ENCODE measurements at places on chromosomes 2 and 18.
A peak's percentile ranks its signal among the peaks of the same experiment; 100 is the strongest.

GRCh38 chr18:80143881-80144280 is 34.8 kb downstream of the ADNP2 start:
- no peak for DNase-seq

DNA sequence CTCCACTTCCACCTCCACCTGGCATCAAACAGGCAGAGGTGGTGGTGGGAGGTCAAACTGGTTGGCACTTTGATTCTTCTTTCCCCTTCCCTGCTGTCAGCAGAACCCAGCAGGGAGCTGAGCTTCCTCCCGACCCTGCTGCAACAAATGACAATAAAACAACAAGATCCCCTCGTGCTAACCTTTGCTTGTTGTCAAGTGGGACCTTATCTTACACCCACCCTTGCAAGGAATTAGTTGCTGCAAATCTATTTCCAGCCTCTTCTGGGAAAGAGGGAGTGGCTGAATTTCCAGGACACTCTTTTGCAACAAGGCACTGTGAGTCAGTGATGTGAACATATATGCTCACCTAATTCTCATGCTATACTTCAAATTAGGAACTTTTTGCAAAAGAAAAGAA is 655.1 kb downstream of the DSC3 start:
- DNase-seq, result no peak

- DNase-seq, result peak; percentile 19
Observed at GRCh38 chr18:2906704-2907549, 60.1 kb downstream of the EMILIN2 start.

DNA sequence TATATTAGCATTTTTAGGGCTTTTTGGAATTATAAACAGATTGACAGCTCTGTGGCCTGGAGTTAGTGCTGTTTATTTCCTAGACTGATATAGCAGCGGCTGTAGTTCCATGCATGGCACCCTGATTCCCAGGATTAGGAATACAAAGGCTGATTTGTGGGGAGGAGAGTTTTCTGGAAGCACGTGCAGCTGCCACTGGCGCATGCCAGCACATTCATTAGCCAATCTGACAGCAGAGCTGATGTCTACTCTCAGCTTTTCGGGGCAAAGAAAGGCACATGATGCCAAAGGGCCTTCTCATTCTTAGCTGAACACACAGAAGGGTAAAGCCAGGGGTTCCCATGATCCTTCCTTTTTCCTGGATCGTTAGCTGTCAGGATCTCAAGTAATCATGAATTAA is 45.7 kb upstream of the RAPH1 start:
- no peak for DNase-seq

DNA sequence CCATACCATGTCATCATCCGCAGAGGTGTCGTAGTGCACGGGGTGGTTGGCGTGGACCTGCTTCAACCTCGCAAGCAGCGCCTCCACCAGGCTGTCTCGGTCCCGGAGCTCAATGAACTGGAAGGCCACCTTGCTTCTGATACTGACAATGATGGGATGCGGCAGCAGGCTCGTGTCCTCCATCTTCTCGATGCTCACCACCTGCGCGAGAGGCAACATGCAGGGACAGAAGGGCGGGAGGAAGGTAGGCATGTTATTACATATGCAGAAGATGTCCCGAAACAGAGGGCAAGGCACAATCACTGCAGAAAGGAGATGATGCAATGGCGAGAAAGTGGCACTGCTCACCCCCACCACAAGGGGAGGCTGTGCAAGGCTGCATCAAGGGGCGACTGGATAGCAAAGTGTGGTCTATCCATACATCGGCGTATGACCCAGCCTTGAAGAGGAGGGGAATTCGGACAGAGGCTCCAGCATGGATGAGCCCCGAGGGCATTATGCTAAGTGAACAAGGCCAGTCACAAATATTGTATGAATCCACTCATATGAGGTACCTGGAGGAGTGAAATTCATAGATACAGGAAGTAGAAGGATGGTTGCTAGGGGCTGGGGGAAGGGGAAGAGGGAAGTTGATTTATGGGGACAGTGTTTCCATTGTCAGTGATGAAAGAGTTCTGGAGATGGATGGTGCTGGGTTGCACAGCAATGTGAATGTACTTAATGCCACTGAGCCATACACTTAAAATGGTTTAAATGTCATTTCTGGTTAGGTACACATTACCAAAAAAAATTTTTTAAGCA is 36.6 kb downstream of the RPL31 start:
- no peak for DNase-seq

DNA sequence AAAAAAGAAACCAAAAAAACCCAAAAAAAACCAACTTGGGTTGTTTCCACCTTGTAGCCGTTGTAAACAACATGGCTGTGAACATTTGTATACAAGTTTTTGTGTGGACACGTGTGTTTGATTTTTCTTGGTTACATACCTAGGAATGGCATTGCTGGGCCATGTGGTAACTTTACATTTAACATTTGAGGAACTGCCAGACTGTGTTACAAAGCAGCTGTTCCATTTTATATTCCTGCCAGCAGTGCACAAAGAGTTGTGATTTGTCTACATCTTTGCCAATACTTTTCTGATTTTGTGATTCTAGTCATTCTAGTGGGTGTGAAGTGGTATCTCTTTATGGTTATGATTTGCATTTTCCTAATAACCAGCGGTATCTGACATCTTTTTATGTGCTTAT is 22.5 kb downstream of the LPIN1 start:
- DNase-seq, result no peak

- DNase-seq, result no peak
Observed at GRCh38 chr2:238916875-238917590, 69.1 kb downstream of the TWIST2 start.

DNA sequence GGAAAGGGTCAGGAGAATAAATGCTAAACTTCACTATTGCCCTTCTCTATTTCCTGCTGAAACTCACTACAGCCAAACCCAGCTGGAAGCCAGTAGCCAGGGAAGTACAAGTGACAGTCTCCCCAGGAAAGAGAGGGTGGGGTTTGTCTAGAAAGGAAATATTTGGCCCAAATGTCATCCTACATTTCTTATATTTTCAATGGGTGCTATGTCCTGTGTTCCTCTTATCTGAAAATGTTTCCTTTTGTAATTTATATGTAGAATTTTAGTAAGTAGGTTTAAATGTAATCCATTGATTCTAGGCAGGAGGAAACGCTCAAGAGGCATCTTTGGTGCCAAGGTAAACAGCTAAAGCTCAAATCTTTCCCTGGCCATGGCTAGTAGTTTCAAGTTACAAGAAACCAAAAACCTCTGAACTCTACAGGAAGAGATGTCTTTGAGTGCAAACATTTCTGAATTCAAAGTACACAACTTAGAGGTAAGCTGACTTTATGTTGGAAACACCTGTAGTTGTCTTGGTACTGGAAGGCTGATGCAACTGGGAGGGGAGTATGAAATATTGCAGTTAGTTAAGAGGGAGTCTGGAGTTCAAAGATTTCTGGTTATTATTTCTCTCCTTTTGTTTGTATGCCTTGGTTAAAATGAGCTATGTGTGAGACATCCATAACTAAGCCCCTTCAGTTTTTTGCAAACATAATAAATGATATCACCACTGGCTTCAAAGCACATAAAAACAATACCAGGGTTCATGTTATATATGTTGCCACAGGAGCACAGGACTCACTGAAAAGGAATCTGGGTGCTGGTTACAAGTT is 356.1 kb upstream of the ZC3H15 start:
- DNase-seq, result no peak

DNA sequence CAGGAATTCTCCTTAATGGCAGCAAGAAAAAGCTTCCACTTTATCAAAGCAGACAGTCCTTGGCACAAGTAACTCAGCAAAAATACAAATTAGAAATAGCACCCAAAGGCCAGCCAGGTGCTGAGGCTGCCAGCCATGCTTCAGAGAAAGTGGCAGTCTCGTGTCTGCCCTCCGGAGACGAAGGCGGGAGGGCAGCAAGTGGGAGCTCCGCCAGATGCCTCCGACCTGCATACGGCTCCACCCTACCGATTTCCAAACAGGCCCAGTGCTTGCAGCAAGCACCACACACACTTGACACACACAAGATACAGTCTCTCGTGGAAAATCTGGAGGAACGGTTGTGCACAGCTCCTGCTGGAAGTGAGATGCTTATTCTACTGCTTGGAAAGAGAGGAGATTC is 134.9 kb upstream of the REV1 start:
- no peak for DNase-seq

- no peak for DNase-seq
Observed at GRCh38 chr2:49226360-49226759, 72.0 kb upstream of the FSHR start.

DNA sequence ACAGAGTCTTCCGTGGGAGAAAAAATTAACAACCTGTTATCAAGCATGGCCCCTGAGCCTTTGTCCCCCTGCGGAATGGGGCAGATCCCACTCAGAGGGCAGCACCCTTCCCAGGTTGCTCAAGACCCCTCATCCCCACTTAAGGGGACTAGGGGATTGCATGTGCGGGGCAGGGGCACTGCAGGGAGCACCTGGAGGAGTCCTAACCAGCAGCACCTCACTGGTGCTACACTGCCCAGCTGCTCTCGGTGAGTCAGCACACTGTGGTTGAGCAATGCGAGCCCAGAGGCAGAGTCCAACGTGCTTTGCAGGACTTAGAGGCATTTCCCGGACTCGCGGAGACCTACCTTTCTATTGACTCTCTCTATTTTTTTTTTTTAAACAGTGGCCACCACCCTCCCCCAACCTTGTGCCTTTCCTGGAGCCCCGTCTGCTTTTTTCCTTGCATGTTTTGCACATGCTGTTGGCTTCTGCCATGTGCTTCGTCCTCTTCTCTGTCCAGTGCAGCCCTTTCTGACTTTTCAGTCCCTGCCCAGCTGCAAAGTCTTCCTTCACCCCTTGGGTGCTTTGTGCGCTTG is 74.0 kb downstream of the IL1R2 start:
- no peak for DNase-seq

DNA sequence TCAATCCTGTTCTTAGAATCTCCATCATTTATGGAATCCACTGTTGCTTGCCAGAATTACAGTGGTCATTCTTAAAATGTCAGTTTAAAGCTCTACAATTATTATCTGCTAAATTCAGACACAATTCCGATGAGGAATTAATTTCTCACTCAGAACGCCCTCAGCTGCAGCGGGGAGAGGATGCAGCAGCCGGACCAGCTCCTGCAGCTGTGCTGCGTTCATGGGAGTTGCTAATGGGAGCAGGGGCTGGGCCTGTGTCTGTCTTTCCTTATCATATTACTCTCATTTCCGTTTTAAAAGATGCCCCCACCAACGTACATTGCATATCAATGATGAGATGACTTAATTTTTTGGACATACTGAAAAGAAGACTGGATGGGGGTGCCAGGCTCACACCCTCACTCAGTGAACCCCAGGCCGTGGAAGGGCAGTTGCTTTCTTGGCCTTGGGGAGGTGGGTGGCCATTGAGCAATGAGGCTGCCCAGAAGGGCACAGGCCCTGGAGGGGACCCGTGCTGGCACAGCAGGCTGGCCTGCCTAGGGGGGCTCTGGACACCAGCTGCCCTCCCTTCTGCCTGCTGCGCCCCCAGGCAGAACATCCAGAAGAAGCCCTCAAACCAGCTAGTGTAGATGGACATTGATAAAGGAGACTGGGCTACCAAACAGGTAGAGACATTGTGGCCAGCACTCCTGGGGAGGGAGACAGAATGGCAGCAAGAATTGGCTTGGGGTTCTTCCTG is 503.6 kb upstream of the MYT1L start:
- DNase-seq, result no peak

GRCh38 chr2:136764452-136765255 is 691 bp upstream of the THSD7B start:
- DNase-seq, result no peak

- DNase-seq, result no peak
Observed at GRCh38 chr2:129870685-129871241, 108.7 kb upstream of the RAB6C start.

DNA sequence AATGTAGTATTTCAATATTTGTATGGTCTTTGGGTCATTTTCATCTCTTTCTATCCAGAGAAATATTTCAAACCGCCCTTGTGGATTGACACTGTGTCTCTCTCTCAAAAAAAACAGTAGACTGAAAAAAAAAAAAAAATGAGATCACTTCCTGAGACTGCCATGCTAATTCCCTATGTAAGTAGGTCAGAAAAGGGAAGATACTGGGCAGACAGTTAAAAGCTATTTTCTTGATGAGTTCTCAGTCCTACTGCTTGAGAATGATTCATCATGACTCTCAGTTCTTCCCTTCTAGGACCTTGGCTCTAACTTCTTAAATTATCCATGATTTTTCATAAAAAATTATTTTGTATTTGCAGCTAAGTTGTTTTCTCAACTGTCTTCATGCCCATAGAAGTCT is 672.3 kb upstream of the REG3G start:
- no peak for DNase-seq

- DNase-seq, result no peak
Observed at GRCh38 chr2:234679741-234680687, 183.1 kb upstream of the ARL4C start.

DNA sequence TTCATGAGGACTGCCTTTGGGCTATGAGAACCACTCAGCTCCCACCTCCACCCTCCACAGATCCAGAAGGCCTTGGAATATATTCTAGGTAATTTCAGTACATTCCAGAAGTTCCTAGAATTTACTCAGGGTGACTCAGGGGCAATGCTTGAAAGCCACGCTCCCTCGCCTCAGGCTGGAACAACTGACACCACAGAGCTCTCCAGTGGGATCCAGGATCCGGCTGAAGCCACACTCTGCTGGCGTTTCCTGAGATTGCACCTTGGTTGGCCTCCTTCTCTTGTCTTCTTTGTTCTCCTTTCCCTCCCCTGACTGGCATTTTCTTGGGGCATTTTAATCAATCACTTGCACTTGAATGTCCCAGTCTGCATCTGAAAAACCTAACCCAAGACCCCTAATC is 92.6 kb upstream of the KCNE4 start:
- DNase-seq, result no peak

DNA sequence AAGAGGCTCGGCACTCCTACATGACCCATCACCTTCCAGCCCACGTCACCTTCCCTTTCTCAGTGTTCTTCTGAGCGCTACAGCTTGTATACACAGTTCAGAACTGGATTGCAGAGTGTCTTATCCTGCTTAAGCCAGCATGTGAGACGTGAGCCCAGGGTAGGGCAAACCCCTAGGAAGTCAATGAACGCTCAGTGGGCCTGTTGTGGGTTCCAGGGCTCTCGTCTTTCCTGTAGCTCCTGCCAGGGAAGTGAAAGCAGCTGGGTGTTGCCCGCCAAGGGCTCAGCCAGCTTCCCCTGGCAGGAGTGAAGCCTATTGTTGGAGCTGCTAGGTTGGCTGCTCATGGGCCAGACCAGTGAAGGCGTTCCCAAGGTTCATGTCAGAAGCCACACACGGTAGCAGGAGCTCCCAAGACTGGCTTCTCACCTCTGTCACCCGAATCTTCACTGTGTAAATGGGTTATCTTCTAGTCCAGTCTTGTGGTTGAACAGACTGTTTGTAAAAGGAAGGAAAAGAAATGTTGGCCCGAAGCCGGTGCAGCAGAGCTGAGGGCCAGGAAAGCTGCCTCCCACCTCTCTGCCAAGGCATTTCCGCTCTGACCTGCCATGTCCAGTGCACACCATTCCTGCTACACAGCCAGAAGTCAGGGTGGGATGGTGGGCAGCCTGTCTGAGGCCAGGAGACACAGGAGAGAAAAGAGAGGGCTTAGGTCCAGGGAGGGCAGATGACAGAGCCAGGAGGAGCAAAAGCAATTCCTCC is 69.6 kb upstream of the RMDN2 start:
- DNase-seq, result no peak

- no peak for DNase-seq
Observed at GRCh38 chr18:3447068-3447894, 2.7 kb upstream of the TGIF1 start.

GRCh38 chr2:9002637-9003365 is 683 bp downstream of the MBOAT2 start:
- no peak for DNase-seq

- no peak for DNase-seq
Observed at GRCh38 chr18:63646936-63647335, 2.9 kb upstream of the SERPINB4 start.

GRCh38 chr18:25896178-25896780 is 194.1 kb downstream of the SS18 start:
- no peak for DNase-seq

- no peak for DNase-seq
Observed at GRCh38 chr2:72010647-72011369, 136.9 kb downstream of the CYP26B1 start.

Measured in activated CD8-positive, alpha-beta memory T cell treated with anti-CD3 and anti-CD28 coated beads for 1 hour (primary cell).